ENCODE measurements at places on chromosomes 1 and 21.

- DNase-seq, result no peak
Observed at GRCh38 chr1:111208921-111209320, 8.5 kb upstream of the DENND2D start.

DNA sequence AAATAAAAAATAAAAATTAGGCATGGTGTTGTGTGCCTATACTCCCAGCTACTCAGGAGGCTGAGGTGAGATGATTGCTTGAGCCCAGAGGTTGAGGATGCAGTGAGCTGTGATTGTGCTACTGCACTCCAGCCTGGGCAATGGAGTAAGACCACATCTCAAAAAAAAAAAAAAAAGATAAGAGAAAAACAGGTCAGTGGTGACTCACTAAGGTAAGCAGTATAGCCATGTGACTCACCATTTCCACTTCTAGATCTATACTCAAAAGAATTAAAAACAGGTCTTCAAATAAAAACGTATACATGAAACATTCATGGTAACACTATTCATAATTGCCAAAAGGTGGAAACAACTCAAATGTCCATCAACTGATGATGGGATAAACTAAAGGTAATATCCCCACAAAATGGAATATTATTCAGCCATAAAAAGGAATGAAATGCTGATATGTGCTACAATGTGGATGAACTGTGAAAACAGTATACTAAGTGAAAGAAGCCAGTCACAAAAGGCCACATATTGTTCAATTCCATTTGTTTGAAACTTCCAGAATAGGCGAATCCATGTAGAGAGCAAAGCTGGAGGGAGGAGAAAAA, 75.1 kb downstream of the ZNF281 start:
- no peak for DNase-seq

GRCh38 chr1:216807696-216808095, 84.5 kb upstream of the ESRRG start:
- DNase-seq, result no peak

- DNase-seq, result no peak
Observed at GRCh38 chr1:210428696-210429095, 100.0 kb downstream of the HHAT start.

DNA sequence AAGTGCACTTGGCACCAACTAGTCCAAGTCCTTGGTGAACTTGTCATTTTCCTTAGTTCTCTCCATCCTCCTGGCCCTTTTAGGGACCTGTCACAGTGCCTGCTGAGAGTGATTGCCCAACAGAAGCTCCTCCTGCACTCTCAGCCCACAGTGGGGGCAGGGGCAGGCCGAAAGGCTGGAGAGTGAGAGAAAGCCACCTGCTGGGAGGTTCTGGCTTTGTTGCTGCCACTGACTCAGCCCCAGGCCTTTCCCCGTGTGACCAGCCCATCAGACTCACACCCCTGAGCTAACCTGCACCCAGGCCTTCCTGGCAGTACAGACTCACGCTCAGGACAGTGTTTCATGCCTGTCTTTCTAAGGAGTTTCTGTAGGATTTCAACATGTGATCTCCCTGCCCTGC, 17.1 kb upstream of the PROK1 start:
- no peak for DNase-seq

- no peak for DNase-seq
Observed at GRCh38 chr1:116429821-116430374, 56.9 kb downstream of the ATP1A1 start.

GRCh38 chr1:58094221-58094620, 452.3 kb downstream of the OMA1 start:
- no peak for DNase-seq

GRCh38 chr1:172815740-172816139, 156.8 kb downstream of the FASLG start:
- no peak for DNase-seq

GRCh38 chr1:168396940-168397684, 116.4 kb downstream of the TBX19 start:
- no peak for DNase-seq

GRCh38 chr1:54227891-54228310, 27.9 kb downstream of the MRPL37 start:
- no peak for DNase-seq

DNA sequence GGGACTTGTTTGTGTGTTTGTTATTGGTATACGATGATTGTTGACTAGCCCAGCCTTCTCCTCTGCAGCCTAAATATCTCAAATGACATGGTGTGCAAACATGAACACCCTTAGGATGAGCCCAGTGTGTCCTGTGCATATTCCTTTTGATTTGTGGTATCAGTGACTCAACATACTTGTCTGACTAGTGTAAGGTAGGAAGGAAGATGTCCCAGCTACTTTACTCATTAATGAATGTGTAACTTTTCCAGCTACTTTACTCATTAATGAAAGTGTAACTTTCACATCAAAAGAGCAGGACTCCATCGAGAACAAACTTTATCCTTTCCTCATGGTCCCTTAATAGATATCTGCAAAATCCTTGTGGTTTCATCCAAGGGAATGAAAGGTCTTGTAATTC, 2.7 kb upstream of the ZNF692 start:
- no peak for DNase-seq

- DNase-seq, result no peak
Observed at GRCh38 chr1:84504580-84505492, 1.4 kb upstream of the SPATA1 start.

DNA sequence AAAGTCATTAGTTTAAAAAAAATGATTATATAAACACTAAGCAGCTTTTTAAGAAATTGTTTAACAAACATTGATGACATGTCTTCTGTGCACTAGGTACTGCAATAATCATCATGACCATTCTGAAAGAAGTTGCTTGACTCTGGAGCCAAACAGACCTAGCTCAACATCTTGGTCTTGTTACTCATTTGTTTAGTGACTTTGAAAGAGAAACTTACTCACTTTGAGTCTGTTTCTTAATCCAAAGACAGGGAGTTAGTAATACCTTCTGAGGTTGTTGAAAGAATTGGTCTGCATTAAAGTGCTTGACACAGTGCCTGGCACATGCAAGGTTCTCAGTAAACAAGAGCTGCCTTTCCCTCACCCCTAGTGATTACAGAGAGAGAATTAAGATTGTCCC, 84.4 kb downstream of the SGIP1 start:
- no peak for DNase-seq

GRCh38 chr1:150106341-150106740, 38.8 kb downstream of the VPS45 start:
- DNase-seq, result no peak

DNA sequence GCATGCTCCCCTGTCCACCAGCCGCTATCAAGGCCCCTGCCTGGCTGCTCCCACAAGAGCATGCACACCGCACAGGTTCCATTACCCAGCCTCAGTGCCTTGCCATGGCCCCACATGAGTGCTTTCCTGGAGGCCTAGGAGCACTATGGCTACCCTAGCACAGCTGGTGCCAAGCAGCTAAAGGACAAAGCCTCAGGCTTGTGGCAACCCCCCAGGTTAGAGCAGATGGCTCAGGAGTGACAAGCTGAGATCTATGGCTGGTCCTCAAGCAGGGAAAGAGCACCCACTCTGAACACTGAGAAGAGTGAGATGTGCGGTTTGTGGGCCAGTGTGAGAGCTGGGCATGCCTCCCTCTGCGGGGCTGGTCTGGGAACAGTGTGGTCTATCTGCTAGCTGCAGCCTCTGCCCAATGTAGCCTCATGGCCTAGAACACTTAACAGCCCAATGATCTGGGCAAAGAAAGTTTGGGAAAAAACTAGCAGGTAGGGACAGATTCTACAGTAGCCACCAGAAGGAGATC, 129.8 kb downstream of the VAV3 start:
- no peak for DNase-seq

GRCh38 chr1:66298464-66298863, 235.5 kb upstream of the SGIP1 start:
- no peak for DNase-seq

- no peak for DNase-seq
Observed at GRCh38 chr21:37566790-37567615, 200.4 kb downstream of the DYRK1A start.

DNA sequence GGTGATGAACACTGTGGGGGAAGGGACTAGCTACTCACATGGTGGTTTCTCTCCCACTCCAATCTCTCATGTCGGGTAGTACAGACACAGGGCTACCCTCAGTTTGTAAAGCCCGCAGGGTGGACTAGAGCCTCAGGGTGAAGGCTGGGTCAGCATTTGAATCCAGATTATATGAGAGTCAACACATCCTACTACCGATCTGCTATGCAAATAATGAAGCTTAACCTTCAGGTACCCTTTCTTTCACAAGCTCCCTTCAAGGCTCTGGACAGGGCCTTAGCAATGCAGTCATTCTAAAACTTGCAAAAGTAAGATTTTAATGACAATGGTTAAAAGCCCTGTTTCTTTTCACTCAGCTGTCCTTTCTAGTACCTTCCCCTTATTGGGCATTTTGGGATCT, 5.5 kb upstream of the ZBED6 start:
- no peak for DNase-seq

DNA sequence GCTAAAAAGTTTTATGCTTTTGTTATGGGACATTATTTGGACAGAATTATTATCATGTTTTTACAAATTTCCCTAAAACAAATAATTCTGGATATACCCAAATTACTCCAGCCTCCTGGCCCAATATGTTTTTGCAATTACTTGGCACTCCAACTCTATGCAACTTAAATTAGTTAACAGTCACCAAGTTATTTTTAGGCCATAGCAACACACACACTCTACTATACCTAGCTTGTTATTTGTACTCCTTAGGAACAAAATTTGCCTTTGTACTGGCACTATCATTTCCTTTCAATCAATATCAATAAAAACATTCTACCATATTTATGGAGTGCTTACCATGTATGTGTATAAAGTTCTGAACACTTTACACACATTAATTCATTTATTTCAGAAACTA, 7.7 kb downstream of the DUSP10 start:
- no peak for DNase-seq

- no peak for DNase-seq
Observed at GRCh38 chr1:152451254-152451653, 37.2 kb upstream of the CRNN start.

DNA sequence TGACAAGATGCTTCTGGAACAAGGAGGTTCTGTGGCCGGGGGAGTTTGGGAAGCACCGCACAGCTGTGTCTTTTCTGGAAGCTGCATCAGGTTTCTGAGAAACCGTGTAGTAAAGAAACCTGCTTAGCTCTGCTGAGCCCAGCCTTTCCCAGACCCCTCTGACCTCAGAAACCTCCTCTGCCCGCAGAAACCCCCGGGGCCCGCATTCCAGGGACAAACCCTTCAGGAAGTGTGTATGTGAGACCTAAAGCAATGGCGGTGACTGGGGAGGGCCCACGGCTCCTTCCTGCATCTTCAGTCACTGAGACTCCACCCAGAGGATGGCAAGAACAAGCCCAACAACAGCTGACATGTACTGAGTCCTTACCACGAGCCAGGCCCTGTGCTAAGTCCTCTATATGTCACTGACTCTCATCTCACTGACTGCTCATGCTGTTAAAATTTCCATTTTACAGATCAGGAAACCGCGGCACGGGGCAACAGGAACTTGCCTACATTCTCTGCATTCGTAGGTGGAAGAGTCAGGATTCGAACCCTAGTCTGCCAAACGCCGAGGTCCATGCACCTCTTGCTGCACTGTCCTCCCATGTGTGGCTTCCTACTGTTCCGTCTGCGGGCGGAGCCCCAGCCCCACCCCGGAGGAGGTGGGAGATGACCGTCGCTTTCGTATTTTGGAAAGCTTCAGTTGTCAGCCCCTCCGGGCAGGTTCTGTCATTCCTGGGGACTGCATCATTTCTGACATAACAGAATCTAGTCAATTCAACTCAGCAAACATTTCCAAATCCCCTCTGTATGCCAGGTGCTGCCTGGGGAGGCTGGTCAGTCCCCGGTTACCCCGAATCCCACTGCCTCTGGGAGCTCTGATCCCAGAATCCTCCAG, 73.3 kb upstream of the KLHDC7A start:
- DNase-seq, result no peak

GRCh38 chr1:35509558-35509957, 47.6 kb downstream of the KIAA0319L start:
- DNase-seq, result no peak

DNA sequence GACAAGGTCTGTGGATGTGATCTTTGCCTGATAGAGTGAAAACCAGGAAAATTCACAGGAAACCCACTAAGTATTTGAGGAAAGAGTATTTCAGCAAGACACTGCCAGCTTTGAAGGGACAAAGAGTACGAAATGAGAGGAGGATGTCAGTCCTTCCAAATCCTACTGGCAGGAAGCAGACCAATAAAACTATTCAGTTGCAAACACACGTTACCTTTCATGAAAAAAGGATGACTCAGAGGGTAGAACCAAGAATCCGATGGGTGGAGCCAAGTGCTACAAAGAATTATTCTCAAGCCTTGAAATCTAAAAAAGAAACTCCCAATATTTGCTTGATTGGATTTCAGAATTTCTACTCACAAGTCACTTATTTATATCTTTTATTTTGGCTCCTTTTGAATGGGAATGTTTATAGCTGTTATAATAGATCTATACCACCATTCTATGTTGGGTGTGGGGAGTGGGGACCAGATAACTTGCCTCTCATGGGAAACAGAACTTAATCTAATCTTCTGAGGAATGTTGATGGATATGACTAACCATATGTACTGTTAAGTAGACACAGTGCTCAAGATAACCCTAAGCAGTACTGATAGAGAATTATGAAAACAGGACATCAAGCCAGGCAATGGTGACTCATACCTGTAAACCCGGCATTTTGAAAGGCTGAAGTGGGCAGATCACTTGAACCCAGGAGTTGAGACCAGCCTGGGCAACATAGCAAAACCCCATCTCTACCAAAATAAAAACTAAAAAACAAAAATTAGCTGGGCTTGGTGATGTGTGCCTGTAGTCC, 19.3 kb upstream of the HEATR1 start:
- no peak for DNase-seq

GRCh38 chr1:8835941-8836643, 18.7 kb upstream of the RERE start:
- no peak for DNase-seq
